IPS-NIHi11 (cell line): ENCODE measurements at places on chromosomes 5 and 9.

DNA sequence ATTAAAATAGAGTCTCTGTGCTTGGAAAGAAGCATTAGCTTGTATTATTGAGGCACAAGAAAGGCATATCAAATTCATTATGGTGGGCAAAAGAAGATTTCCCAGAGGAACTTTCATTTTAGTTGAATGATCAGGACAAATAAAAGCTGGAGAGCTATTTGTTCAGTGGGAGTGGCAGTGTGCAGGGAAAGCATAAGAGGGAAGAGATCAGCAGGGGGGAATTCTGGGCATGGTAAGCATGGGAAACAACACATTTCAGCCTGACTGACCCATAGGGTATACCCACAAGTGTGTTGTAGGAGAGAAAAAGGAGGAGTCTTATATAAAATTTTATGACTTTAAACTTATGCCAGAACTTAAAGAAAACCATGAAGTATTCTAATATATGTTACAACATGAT lies 167.7 kb upstream of the RASA1 start:
- no peak for DNase-seq

- no peak for DNase-seq
Observed at GRCh38 chr5:127911619-127912018, 171.9 kb upstream of the SLC12A2 start.

GRCh38 chr9:1535051-1535450 lies 480.1 kb upstream of the SMARCA2 start:
- no peak for DNase-seq

- DNase-seq: no peak
Observed at GRCh38 chr9:84939774-84940173, 270.2 kb downstream of the NTRK2 start.

DNA sequence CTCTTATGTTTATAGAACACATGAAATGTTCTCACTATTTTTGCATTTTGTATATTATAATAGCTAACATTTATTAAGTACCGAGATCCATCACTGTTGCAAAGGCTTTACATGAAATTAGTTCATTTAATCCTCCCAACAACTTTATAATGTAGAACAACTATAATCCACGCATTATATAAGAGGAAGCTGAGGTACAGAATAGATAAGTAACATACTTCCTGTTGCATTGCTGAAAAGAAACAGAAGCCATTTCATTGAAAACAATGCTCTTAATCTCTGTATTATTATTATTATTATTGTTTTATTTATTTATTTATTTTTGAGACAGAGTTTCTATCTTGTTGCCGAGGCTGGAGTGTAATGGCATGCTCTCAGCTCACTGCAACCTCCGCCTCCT lies 7.9 kb upstream of the INSYN2B start:
- DNase-seq: no peak

DNA sequence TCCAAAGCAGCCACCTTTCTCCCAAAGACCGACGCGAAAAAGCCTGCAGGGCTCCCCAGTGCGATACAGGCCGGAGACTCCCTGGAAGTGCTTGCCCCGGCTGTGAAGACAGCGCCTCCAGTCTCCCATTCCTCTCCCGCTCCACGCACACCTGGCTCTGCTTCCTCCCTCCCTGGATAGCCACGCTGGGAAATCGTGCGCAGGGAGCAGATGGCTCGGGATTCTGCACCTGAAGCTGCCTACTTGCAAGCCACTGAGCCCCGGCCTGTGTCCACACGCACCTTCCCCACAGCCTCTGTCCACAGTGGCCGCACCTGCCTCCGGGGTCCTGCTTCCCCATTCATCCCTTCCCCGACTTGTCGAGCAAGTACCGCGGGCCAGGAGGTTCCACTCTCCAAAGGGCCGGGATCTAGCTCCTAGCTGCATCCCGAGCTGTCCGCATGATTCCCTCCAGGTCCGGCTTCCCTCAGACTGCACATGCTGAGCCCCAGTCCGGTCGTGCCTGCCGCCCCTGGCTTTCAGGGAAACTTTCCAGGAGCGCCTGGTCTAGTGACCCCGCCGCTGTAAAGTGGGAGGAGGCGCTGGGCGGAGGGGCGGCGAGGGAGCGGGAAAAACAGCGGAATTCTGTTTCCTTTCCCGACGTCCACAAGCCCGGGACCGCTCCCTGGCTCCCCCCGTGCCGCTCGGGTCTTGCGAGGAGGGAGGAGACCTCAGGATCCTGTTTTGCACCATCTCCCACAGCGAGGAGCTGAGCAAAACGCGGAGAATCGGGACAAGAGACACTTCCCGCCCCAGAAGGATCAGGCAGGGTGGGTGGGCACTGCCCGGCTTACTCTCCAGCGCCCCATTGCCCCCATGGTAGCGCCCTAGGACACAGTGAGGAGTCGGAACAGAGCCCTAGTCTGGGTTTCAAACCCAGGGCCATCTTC lies 2.0 kb downstream of the SEMA6A start:
- peak; percentile 27 for DNase-seq

DNA sequence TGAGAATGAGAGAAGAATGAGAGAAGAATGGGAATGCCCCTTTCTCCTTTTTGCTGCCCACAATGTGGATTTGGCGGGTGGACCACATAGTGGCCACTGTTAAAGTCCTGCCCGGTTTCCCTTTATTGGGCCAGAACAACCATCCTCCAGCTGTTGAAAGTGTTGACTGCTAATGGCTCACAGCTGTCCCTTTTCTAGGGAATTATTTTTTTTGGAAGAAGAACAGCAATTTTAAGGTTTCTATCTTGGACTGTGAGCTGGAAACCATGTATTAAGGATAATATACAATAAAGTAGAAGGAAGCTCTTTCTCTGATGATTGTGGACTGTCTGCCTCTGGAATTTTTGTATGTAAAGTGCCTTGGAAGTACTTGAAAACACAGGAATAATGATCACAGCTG lies 185.9 kb downstream of the DMRT2 start:
- DNase-seq: no peak

DNA sequence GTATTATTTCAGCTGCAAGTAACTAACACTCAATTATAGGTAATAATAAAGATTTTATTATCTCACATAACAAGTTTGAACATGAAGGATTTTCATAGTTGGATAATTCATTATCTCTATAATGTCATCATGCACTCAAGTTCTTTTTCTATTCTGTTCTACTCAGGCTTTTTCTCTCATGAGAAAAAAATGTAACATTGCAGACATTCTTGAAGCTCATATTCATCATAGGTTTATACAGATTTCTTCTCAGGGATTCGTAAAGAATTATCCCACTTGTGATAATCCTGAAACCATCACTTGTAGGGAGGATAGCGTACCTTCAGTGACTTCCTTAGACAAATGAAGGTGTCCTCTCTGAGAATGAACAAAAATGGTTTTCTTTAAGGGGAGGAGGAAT lies 150.3 kb downstream of the XRCC4 start:
- no peak for DNase-seq

- peak; percentile 90 for DNase-seq
Observed at GRCh38 chr5:38193015-38193581, 65.3 kb upstream of the EGFLAM start.

DNA sequence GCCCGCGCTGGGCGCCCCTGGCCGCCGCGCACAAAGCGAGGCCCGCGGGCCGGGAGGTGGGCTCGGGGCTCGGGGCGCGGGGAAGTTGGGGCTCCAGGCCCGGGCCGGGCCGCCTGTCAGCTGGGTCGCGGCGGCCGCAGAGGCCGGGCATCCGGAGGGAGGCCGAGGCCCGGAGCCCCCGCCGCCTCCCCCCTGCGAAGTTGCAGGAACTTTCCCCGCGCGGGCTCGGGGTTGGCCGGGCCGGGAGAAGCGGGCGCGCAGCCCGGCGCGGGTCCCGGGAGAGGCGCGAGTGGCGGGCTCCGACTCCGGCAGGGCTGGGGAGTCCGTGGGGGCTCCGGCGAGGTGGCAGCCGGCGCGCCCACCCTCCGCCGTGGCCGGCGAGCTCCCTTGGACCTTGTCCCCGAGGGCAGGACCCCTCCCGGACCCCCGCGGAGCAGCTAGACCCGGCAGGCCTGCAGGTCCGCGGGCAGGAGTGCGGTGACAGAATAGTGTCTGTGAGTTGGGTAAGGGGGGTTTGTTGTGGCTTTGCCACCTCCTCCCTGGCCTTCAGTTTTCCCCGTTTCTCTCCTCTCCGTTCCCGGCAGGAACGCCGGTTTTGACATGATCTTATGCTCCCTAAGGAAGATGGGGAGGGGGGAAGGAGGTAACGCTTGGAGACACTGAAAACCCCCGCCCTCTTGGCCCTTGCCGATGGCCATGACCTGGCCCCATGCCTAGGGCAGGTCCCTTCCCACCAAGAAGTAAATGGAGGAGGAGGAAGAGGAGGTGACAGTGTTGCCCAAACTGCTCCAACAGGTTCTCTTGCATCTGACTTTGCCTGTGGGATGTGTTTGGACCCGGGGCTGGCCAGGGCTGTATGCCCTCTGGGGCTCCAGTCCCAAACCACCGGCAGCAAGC lies 942 bp downstream of the PHF2 start:
- DNase-seq: peak; percentile 46

GRCh38 chr9:134283111-134283515 lies 43.1 kb upstream of the RXRA start:
- peak; percentile 61 for DNase-seq

- DNase-seq: peak; percentile 58
Observed at GRCh38 chr5:76256116-76256889, 146.8 kb upstream of the IQGAP2 start.

DNA sequence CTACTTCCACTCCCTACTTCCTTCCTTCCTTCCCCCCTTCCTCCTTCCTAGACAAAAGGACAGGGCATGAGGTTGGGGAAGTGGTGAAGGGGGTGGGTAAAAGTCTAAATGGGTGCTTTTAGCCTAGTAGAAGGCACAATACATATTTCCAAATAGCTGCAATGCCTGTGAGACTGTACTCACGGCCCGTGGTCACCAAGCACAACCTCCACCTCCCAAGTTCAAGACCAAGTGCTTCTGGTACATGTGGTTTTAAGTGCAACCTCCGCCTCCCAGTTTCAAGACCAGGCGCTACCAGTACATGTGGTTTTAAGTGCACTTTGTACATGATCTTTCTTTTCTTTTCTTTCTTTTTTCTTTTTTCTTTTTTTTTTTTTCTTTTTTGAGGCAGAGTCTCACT lies 14.5 kb upstream of the NTNG2 start:
- no peak for DNase-seq

- peak; percentile 15 for DNase-seq
Observed at GRCh38 chr5:82735160-82735789, 341.9 kb downstream of the TMEM167A start.
